ENCODE measurements at places on chromosomes 5 and 9.

DNA sequence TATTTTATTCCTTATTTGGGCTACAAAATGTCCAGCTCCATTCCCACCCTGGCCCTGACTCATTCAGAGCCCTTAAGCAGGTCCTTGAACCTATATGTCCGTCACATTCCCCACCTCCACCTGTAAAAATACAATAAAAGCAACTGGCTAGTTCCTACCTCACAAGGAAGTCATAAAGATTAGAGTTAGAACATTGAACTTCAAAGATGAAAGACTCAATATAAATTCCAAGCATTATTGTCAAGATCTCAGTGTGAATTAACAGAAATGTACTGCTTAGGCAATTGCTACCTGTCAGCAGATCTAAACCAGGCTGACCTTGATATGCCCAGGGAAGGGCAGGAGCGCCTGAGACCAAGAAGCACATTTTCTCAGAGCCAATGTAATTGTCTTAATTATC is 221.8 kb downstream of the ENC1 start:
- no peak for DNase-seq

DNA sequence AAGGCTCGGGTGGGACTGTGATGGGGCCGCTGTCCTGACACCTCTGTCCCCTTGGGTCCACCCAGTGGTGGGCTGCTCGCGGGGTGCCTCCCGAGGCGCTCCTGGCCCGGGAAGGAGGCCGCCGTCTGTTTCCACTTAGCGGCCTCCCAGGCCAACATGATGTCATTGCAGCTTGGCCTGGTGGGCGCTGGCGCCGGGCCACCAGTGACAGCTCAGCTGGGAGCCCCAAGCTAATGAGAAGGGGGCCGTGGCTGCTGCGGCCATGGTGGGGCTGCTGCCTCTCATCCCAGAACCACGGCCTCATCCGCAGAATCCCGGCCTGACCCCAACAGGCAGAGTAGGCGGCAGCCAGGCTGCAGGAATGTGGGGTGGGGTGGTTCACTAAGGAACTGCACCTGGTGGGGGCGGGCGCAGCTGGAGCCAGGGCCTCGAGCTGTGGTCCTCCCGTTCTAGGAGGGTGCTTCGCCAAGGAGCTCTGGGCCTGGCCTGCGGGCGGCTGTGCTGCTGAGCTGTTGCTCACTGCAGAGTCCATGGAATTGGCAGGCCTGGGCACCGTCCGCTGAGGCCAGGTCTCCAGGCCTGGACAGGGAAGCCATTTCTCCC is 123.5 kb upstream of the COL5A1 start:
- DNase-seq = peak; percentile 5

DNA sequence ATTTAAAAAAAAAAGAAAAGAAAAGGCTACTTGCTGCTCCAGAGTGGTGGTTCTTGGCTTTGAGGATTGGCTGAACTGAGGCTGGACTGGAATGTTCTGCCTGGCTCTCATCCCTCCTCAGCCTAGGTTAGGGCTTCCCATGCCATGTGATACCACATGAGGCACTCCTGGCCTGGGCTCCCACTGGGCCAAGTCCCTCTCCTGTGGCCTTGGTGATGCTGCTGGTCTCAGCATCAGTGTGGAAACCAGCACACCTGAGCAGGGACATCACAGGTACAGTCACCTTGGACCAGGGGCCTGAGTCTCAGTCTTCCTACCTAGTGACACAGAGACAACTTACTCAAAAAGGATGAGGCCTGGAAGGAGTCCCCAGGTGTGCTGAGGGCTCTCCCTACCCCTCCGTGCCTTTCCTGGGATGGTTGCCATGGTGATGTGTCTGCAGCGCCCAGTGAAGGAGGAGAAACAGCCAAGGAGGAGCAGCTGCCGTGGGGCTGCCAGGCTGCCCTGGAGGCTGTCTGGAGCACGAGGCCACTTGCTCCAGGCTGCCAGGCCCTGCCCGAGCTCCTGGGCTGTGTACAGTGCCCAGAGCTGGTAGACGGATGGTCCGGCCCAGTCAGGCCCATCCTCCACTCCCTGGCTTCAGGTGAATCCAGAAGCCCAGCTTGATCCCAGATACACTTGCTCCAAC is 71.0 kb downstream of the WNK2 start:
- peak; percentile 10 for DNase-seq

DNA sequence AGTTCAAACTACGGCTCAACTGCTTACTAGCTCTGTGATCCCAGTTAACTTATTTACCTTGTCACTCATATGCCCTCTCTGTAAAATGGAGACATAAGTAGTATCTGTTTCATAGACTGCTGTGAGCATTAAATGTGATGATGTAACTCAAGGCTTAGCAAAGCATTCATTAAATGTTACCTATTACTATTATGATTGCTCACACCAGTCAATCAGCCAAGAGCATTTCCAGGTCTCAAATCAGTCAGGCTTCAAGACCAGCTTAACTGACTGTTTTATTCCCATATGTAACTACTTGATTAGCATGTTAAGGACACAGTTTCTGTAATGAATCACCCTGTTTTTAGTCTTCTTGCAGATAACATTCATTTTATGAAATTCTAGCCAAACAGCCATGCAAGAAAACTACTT is 413.3 kb downstream of the MLLT3 start:
- DNase-seq = no peak

GRCh38 chr9:5336688-5337087 is 3.0 kb downstream of the RLN1 start:
- peak; percentile 29 for DNase-seq

GRCh38 chr5:175013251-175013650 is 288.9 kb downstream of the MSX2 start:
- DNase-seq = no peak

DNA sequence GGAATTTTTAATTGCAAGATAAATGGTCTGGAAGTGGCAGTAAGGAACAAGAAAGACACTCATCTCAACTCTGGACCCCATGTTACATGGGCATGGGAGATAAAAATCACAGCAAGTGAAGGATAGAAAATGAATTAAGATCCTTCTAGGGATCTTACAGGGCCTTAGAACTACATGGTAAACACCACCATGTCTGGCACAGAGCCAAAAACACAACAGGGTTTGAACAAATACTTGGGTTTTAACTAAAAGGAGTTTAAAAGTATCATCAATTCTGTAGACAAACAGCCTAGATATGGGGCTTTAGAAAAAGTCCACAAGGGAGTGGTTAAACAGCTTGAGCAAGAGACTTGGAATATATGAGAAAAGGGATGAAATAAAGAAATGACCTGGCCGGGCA is 366.4 kb downstream of the ARL15 start:
- DNase-seq = no peak

DNA sequence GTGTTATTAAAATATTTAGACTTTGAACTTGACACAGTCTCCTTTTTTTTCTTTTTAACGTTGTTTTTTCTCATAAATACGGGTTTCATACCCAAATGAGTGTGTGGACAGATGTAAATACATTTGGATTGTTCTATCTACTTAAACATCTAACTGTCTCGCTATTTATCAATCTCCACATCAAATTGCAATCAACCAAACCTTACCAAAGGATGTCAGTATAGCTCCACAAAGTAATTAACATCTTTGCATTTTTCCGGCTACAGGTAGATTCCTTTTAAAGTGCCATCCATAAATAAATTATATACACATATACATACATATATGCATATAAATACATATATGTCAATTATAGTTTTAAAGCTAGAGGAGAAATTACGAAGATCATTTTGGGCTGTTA is 705 bp upstream of the CDH10 start:
- DNase-seq = no peak

- no peak for DNase-seq
Observed at GRCh38 chr5:100275631-100276030, 259.5 kb upstream of the FAM174A start.

DNA sequence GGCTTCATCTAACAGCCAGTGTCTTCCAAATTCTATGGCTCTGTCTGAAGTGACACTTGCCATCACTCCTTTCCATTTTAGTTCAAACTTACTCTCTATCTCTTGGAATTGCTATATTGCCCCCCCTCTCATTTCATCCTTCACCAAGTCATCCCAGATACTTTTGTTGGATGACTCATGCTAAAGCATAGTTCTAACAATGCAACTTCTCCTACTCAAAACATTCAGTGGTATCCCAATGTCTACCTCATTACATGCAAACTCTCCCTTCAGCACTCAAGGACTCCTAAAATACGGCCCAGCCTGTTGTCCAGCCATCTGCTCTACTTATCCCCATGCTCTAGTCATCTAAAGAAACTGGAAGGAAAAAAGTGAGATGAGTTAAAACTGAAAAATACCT is 171.6 kb downstream of the RASEF start:
- no peak for DNase-seq

- no peak for DNase-seq
Observed at GRCh38 chr5:73256862-73257261, 83.9 kb downstream of the TMEM174 start.

GRCh38 chr5:14996997-14997396 is 125.4 kb upstream of the ANKH start:
- DNase-seq = no peak

DNA sequence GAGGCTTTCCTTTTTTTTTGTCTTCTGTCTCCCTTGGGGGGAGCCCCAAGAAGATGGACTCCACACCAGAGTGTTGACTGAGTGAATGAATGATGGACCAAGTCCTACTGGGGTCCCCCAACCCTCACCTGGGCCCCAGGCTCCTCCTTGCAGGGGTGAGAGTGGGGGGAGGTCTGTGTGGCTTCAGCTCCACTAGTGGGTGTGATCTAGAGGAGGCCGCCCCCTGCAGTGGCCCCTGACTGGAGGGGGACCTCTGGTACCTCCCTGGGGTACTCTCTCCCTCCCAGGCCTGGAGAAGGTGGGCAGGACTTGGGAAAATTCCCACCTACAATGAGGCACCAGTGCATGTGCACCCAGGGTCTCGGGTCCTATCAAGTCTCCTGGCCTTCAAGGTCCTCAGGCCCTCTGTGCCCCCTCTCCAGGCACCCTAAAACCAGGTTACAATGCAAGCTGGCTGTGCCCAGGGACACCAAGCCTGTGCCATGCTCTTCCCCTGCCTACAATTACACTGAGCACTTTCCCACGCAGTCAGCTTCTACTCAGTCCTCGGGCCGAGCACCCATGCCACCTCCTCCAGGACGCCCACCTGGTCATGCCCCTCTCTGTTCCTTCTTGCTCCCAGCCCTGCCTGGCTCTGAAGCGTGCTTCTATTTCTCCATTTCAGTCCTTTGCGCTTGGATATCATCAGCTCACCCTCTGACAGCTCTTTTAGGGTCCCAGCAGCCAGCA is 117.2 kb upstream of the PHYKPL start:
- no peak for DNase-seq

- DNase-seq = no peak
Observed at GRCh38 chr5:139908749-139909148, 113.1 kb downstream of the PSD2 start.

DNA sequence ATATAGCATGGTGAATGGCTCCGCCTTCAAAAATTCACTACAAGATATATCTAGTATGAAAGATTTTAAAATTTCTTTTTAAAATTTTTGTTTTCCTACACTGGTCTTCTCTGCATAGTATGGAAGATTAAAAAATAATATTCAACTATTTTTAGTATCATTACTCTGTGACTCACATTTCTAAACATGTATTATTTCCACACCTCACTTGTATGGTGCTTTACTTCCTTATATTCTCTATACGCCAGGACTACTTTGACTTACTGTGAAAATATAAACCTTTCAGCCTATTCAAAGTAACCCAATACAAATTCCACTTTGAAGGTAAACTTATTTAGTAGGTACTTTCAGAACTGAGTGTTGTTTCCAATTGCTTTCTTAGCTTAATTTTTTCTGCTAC is 26.8 kb upstream of the TXNDC8 start:
- no peak for DNase-seq

- DNase-seq = no peak
Observed at GRCh38 chr5:75640826-75641225, 29.6 kb downstream of the ANKDD1B start.

GRCh38 chr5:139438707-139439012 is 665 bp downstream of the DNAJC18 start:
- no peak for DNase-seq

GRCh38 chr9:73143711-73144328 is 7.8 kb upstream of the ANXA1 start:
- DNase-seq = no peak

- no peak for DNase-seq
Observed at GRCh38 chr9:137294091-137294680, 7.9 kb downstream of the NRARP start.

GRCh38 chr5:39420482-39421145 is 4.2 kb downstream of the DAB2 start:
- DNase-seq = no peak

DNA sequence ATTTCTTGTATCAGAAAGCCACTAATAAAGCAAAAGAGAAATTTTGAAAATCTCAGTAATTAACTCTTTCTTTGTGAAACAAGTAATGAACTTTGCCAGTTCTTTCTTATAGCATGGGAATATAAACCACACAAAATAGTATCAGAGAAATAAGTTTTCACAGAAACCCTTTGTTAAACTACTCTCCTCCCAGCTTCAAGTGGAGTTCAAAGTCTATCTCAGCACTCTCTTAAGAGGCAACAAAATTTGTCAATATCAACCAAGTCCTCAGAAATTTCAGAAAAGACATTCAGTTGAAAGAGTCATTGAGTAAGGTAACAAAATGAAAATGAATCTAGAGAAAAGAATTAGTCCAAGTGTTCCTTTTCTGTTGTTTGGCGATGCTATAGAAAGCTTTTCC is 89.3 kb downstream of the NTRK2 start:
- no peak for DNase-seq

DNA sequence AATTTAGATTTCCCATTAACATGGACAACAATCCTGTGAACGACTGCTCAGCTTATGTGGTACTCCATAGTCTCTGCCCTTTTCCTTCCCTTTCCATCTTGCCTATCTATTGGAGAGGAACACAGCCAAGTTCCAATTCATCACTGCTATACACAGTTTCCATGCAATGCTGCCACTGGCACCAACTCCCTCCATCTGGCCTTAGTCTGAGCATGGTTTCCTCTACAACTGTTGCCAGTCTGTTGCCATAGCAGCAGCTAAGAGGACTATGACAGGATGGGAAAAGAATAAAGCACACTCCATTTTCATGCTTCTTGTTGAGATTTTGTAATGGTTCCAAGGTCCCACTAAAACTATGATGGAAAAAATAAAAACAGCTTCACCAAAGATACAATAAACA is 189.0 kb downstream of the HCN1 start:
- DNase-seq = no peak

GRCh38 chr5:141703133-141703561 is 21.1 kb upstream of the ARAP3 start:
- no peak for DNase-seq

Data from activated T-cell treated with anti-CD3 and anti-CD28 coated beads, Interleukin-2, amount 50 U/mL, for 1 hour (primary cell).